ENCODE measurements at places on chromosomes 2 and 18.

DNA sequence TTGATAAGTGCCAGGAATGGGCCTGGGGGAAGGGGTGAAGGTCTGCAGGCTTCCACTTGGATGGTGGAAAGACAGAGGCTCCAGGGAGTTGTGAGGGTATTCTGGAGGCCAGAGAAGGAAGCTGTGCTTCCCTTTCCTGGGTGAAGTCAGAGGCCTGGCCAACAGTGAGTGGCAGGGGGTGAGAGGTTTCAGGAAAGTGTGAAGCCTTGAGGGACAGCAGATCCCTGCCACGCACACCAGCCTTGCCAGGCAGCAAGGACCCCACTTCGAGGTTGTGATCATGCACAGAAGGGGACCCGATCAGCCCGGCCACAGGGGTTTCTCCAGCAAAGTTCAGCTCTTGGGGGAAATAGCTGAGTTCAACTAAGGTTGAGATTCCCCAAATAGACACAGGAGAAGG lies 66.5 kb downstream of the SMAD7 start:
- DNase-seq, result no peak

- no peak for DNase-seq
Measured at GRCh38 chr2:222445227-222445626, 20.9 kb downstream of the SGPP2 start.

DNA sequence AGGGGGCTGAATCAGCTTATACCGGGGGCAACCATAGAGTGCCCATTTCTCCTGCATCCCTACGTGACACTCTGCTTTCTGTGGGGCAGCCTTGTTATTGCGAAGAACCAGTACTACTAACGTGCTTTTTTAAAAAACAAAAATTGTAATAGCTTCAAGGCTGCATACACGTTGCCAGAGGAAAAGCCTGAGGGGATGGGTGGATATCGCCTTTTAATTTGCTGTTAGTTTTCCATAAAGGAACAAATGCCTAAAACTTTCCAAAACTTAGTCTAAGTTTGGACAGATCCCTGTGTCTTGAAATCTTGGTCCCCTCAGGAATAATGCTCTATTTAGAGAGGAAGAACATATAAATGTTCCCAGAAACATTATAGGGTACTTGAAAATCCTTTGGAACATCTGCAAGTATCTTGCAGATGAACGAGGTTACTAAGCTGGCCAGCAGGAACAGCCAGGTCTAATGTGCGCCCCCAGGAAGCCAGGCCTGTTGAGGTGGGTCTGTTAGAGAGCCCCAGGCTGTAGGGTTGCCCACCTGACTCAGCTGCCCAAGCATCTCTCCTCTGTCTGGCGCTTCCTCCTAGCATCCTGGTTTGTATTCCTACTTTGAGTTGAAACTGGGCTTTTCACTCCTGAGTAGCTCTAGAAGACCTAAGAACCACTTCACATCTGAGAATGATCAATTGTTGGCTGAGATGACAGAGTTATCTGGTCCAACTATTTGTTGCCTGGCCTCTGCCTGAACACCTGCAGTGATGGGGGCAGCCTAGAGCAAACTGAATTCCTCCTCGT lies 96.9 kb downstream of the TGOLN2 start:
- no peak for DNase-seq

DNA sequence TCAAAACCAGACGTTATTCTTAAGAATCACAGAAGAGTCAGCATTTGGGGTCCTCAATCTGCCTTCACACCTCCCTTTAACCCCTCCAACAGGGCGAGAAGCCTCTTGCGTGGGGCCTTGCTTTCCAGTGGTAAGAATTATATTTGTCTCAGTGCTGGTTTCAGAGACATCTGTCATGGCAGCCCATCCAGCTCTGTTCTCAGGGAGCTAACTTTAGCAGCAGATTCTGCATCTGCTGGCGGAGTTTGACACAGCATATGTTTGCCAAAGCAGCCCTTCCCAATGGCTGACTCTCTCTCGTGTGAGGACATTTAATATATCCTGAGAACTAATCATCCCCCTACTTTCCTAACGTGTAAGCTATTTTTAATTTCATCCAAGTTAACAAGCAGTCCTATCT lies 91.5 kb upstream of the BCL11A start:
- no peak for DNase-seq

All from T-helper 1 cell (primary cell).